HT1080 (cell line): ENCODE measurements at places on chromosomes 1 and 21. TPM values are rescaled to one million over a fixed set of nuclear protein-coding genes. Genes with fewer than 3 reads are reported as not detected.

DNA sequence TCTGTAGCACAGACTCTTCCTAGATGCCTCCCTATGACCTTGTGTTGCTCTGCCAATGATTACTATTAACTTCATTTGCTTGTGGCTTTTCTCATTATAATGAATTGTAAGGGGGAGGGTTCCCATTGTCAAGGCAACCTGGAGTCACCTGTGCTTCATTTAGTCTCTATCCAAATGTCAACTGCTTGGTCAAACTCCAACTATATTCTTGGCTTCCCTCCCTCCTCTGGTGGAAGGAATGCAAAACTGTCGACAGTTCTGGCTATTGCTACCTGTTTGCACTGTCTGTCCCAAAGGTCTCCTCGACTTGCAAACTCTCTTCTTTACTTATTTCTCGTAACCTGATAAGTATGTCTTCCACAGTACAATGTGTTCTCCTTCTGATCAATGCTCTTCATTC lies 100.3 kb downstream of the CACNA1E start:
- no peak for DNase-seq

- peak; percentile 25 for DNase-seq
Observed at GRCh38 chr1:157671895-157672294, 28.7 kb downstream of the FCRL3 start.

- no peak for DNase-seq
Observed at GRCh38 chr1:212182171-212182570, 103.0 kb upstream of the PPP2R5A start.

DNA sequence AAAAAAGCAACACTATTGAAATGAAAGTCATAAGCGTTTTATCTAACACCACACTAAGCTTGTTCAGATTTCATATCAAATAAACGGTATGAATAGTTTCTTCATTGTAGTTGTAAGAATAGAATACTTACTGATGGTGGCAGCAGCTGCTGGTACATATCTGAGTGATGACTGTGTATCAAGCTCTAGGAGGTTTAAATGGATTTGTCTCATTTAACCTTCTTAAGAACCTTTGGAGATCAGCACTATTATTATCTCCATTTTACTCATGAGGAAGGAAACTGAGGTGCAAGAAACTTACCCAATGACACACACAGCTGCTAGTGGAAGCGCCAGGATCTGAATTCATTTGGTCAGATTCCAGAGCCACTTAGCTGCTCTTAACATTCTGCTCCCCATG lies 104.0 kb downstream of the EIF4G3 start:
- no peak for DNase-seq

Gene KLHDC8A
- total RNA-seq: not detected in 2 replicates

GRCh38 chr1:225435487-225435886 lies 7.6 kb upstream of the LBR start:
- DNase-seq: no peak
